ENCODE measurements at places on chromosomes 3 and 15. TPM values are rescaled to one million over a fixed set of nuclear protein-coding genes. Genes with fewer than 3 reads are reported as not detected.

C15orf40 gene
- 34.0 TPM for total RNA-seq

RAP2B gene
- 65.7 TPM for total RNA-seq

GTPBP8 gene
- total RNA-seq, result 8.1 TPM

PLA2G4D gene
- not detected for total RNA-seq

PAQR5 gene
- 1.8 TPM for total RNA-seq

OR5K2 gene
- not detected for total RNA-seq

ISLR gene
- total RNA-seq, result not detected

CHRFAM7A gene
- not detected for total RNA-seq

SNRK gene
- total RNA-seq, result 21.8 TPM

RTP1 gene
- total RNA-seq, result not detected

PTX3 gene
- 1.8 TPM for total RNA-seq

MST1R gene
- total RNA-seq, result 218 TPM

OR5K3 gene
- total RNA-seq, result not detected

BMF gene
- 11.5 TPM for total RNA-seq

RMDN3 gene
- total RNA-seq, result 25.5 TPM

GOLGA8K gene
- total RNA-seq, result not detected

GOLGA8H gene
- not detected for total RNA-seq

ZKSCAN7 gene
- 0.39 TPM for total RNA-seq

MINAR1 gene
- 2.2 TPM for total RNA-seq

HEMK1 gene
- 17.6 TPM for total RNA-seq

DISP2 gene
- 1.1 TPM for total RNA-seq

SNTN gene
- 0.29 TPM for total RNA-seq

NTRK3 gene
- total RNA-seq, result not detected

HRG gene
- 0.40 TPM for total RNA-seq

SPTBN5 gene
- 0.64 TPM for total RNA-seq

TP63 gene
- total RNA-seq, result 0.12 TPM

PLOD2 gene
- 84.0 TPM for total RNA-seq

PRR20G gene
- not detected for total RNA-seq

All from Calu3 (cell line).